ENCODE measurements at places on chromosomes 2 and 18. TPM values are rescaled to one million over a fixed set of nuclear protein-coding genes. Genes with fewer than 3 reads are reported as not detected.
A peak's percentile ranks its signal among the peaks of the same experiment; 100 is the strongest.

DNA sequence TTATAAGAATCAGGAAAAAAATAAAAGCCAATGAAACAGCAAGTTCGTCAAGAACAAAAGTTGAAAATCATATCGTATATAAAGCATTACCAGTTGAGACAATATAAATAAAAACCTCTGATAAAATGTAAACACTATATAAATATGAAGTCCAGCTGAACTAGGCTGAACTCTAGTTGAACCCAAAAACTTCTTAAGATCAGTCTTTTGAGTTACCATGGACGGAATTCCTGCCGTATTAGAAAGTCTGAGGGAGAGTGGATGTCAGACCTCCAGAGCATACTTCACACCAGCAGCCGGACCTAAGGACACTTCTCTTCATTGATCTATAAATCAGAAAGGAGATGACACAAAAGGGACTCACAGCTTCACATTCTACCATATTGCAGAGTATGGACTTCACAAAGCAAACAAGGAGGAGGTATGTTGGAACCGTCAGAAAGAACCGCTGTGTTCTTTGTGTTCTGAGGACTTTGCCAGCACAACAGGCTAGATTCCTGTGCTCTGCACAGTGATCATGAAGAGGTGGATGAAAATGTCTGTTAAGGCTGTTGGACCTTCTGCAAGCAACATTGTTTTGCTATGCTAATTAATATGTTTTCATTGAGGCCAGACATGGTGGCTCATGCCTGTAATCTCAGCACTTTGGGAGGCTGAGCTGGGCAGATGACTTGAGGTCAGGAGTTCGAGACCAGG is 67.2 kb upstream of the SP5 start:
- H3K4me1 ChIP-seq = peaks cover 3% of the 10 kb centered on the region
- no peaks in the 10 kb centered on the region for H3K36me3 ChIP-seq
- H3K27me3 ChIP-seq = 0 out of 3 replicates have a peak, but pooled peaks cover 2% of the 10 kb centered on the region
- H3K27ac ChIP-seq = no peak overlapping the region
- no peak for DNase-seq

- H3K27ac ChIP-seq = no peak overlapping the region
- H3K36me3 ChIP-seq = no peaks in the 10 kb centered on the region
- H3K27me3 ChIP-seq = no peaks in the 10 kb centered on the region
- no peak overlapping the region for H3K4me3 ChIP-seq
Measured at GRCh38 chr2:170394641-170395387, 216.9 kb downstream of the MYO3B start.

DNA sequence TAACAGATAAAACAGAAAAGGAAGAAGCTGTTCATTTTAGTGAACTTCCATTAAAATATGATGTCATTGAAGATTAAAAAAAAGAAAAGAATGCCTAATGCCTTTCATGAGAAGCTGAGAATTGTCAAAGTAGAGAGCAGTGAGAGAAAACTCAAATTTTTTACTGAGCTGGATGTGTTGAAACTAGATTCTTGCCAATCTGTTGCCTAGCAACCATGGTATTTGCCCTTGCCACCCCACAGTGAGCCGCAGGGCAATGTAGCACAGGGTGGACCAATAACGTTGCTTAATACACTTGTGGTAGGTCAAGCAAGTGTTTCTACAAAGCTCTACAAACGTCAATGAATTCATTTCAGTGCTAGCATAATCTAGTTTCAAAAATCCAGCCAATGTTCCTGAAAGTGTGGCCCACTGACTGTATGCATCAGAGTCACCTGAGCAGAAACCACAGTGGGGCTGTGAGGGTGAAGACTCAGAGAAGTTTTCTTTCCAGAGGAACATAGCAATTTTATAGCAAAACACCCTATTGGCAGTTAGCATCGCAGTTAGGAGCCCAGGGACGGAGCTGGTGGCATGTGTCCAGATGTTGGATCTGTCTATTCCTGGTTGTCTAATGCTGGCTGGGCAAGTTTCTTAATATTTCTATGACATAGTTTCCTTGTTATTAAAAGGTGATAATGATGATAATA is 132.2 kb downstream of the DOCK10 start:
- no peak overlapping the region for H3K27ac ChIP-seq
- no peaks in the 10 kb centered on the region for H3K27me3 ChIP-seq
- H3K4me3 ChIP-seq = no peak overlapping the region

DNA sequence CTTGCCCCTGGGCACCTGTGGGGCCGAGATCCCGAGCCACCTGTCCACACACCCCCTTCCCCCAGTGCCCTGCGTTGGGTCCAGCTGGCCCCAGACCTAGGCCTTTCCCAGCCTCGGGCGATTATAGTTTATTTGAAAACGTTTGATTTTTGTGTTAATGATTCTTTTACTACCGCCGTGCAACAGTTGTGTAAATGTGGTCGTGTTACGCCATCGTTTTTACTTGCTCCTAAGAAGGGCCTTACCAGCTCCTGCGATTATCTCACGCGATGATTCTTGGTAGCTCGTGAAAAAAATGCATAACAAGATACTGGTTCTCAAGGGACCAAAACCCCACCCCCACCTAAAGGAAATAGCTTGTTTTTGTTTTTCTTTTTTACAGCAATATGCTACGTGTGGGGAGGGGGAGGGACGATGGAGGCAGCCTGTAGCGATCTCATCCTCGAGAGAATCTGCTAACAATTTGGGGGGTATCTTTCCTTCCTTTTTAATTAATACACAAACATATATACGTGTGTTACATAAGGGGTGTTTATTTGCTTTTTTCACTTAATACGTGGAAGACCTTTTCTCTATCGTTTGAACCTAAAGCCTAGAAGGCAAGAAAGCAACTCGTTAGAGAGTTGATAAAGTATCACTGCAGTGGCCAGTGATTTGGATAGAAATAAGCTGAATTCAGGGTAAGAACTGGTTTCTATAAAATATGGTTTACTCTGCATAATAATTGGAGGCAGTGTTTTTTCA is 1.0 kb downstream of the ZDBF2 start:
- peak overlapping the region; percentile 44 for H3K4me3 ChIP-seq
- H3K4me1 ChIP-seq = no peaks in the 10 kb centered on the region
- H3K27ac ChIP-seq = no peak overlapping the region
- no peak for DNase-seq
- H3K36me3 ChIP-seq = no peaks in the 10 kb centered on the region

DNA sequence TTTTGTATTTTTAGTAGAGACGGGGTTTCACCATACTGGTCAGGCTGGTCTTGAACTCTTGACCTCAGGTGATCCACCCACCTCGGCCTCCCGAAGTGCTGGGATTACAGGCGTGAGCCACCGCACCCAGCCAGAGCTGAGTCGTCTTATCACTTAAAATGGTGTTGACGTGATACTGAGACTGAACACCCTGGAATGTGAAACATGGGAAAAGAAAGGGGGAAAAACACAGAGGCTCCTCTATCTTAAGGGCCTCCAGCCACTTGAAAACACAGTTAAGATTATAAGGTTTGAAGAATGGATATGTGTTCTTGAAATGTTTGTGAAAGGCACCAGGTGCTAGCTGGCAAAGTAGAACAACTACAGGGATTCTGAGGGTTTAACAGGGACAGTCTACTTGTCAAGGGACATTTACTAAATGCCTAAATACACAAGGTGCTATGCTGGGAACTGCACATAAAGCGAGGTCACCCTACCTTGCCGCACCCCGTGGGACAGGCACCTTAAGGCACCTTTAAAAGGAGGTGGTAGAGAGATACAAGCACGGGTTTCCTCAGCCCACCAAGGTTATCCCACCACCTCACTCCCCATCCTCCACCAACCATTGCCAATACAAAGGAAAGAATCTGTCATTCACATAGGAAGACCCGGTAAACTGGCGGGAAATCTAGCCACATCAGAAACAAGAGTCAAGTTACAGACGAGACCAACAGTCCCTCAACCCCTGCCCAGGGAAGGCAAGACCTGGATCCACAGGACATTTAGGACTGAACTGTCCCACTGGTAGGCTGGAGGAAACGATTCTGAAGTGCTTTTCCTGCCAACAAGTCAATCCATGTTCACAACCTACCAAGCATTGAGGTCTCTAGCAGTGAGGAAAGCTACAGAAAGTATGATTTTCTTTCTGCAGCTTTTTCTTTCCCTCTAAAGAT is 43.4 kb downstream of the STK39 start:
- no peak overlapping the region for H3K4me3 ChIP-seq
- H3K4me1 ChIP-seq = no peaks in the 10 kb centered on the region
- no peaks in the 10 kb centered on the region for H3K36me3 ChIP-seq
- H3K27me3 ChIP-seq = peaks cover 13% of the 10 kb centered on the region

GRCh38 chr2:72750466-72750865 is 75.4 kb downstream of the EXOC6B start:
- no peaks in the 10 kb centered on the region for H3K4me1 ChIP-seq
- H3K36me3 ChIP-seq = no peaks in the 10 kb centered on the region

DNA sequence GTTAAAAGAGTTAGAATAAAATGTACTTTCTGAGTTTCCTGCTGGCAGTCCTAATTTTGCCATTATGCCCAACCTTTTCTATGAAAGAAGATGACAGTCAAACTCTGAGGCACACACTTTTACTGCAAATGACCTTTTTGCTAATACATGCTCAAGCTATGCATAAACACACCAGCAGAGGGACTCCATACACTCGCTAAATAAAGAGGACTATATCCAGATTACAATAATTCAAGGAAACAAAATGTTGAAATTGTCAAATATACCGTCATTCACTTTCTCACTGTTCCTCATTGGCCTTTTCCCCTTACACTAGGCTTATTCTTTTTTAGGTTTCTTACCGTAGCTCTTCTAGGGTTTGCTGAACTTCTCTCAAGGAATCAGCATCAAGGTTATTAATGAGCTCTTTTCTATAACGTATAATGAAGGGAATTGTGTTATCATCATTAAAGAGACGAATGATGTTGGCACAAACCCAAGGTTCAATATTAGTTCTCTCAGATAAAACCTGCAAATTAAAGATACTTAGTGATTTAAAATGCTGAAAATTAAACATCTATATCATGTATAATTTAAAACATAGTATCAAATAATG is 25.7 kb downstream of the SRBD1 start:
- no peaks in the 10 kb centered on the region for H3K27me3 ChIP-seq
- no peak overlapping the region for H3K4me3 ChIP-seq
- DNase-seq = no peak
- H3K27ac ChIP-seq = no peak overlapping the region

DNA sequence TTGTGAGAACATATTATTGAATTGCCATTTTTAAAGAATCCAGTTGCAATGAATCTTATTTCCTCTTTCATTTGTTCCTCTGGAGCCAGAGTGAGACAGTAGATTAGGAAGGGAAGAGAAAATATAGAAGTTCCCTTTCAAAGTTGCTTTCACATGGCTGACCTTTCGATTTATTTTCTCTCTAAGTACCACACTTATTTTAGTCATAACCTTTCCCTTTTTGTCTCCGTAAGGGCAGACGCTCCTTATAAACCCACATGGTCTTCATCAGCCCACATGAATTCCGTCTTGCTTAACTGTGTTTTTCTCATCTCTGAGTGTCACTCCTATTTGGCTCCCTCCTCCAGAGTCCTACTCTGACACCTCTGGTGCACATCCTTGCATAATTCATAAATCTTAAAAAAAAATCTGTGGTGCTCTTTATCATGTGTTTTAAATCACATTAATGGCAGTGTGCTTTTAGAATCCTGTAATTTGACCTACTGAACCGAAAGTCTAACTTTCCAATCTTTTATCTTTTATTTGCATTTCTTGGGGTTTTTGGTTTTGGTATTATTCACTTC is 38.5 kb upstream of the ZNF396 start:
- no peaks in the 10 kb centered on the region for H3K27me3 ChIP-seq
- H3K4me1 ChIP-seq = 0 out of 2 replicates have a peak, but pooled peaks cover under 1% of the 10 kb centered on the region
- no peak overlapping the region for H3K27ac ChIP-seq
- DNase-seq = no peak
- no peak overlapping the region for H3K4me3 ChIP-seq

DNA sequence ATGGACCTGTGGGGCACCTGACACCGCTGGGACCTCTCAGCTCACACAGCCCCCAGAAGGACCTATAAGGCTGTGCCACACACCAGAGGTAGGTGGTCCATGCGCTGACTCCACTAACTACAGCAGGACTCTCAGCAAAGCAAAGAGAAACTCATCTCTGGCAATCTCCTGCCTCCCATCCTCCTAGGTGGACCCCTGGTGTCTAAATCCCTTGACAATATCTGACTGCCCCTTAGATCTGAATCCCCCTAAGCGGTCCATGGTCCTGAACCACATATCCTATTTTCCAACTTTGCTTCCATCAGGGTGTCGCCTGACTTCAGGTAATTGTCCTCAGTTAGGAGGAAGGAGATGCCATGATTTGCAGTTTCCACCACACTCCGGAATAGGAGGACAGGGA is 282.6 kb downstream of the MYT1L start:
- H3K36me3 ChIP-seq = no peaks in the 10 kb centered on the region
- no peak for DNase-seq
- no peak overlapping the region for H3K4me3 ChIP-seq
- H3K4me1 ChIP-seq = no peaks in the 10 kb centered on the region
- no peak overlapping the region for H3K27ac ChIP-seq

GRCh38 chr2:229296536-229296935 is 25.4 kb upstream of the PID1 start:
- DNase-seq = no peak
- H3K27ac ChIP-seq = no peak overlapping the region
- no peak overlapping the region for H3K4me3 ChIP-seq
- no peaks in the 10 kb centered on the region for H3K27me3 ChIP-seq

Gene GALNT3
- 0.13 TPM for total RNA-seq

Measured in K562 (cell line).